ENCODE measurements at places on chromosomes 3 and 15.

DNA sequence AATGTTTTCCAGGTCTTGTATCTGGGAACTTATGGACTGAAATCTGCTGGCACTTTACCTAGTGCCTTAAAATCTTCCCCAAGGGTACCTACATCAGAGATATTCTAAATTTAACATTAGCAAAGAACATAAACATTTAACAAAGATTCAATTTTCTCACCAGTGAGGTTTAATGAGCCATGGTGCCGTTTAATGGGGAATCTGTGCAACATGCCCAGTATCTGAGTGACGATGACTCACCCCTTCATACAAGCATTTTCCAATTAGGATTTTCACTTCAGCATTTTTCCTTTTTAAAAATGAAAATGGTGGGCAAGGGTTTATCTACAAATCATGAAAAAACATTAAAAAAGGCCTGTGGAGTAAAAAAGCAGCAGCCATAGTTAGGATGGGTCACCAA is 189.4 kb downstream of the SLC9A9 start:
- no peak for DNase-seq

GRCh38 chr15:43214169-43214568 is 6.6 kb downstream of the EPB42 start:
- DNase-seq, result no peak

GRCh38 chr15:85543741-85544155 is 163.3 kb downstream of the AKAP13 start:
- no peak for DNase-seq

DNA sequence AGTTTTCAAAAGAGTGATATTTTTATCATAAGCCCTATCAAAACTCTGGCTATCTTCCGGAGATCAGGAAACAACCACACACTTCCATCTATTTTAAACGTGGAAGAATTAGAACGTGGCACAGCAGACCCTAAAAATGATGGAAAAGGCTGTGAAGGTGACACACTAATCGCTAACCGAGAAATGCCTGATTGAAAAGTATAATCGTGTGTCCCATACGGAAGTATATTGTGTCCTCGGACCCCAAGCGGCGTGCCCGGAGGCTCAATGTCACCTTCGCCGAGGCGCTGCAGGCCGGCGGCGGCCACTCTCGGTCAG is 642 bp downstream of the COX5A start:
- no peak for DNase-seq

DNA sequence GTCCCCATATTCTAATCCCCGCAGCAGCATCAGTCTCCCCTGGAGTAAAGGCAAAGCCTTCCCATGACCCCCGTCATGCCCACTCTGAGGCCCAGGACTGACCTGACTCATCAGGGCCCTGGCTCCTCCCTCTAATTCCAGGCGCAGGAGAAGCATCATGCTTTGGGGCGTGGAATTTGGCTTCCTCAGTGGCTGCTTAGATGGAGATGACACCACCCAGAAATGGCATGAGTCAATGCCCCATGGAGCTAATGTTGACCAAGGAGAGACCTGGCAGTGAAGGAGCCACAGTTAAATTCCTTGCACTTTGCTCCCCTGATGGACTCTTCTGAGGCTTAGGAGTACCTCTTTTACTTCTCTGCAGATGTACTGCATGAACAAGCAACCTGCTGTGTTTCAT is 204.2 kb upstream of the PROK2 start:
- DNase-seq, result no peak

DNA sequence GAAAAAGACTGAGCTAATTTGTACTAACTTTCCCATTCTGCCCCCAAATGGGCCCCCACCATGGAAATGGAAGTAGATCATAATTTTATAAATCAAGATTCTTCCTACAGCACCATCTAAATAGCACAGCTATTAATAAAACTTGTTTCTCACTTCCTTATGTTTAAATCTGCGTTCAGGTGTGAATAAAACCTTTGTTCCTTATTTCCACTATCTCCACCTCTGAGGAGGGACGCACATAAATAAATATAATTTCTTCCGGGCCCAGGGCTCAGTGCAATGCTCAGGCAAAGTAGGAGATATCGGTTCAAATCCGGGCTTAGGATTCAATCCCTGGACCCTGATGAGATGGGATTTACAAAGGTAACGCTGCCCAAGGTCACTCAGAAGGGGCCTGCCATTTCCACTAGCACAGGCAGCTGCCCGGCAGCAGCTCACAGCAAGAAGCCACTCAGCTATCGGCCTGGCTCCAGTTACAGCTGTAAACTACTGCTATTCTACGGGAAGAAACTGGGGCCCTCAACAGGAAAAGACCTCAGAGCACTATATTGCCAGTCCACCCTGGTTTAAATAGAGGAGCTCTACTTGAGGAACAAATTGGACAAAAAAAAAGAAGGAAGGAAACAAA is 52.5 kb downstream of the FOXP1 start:
- no peak for DNase-seq

DNA sequence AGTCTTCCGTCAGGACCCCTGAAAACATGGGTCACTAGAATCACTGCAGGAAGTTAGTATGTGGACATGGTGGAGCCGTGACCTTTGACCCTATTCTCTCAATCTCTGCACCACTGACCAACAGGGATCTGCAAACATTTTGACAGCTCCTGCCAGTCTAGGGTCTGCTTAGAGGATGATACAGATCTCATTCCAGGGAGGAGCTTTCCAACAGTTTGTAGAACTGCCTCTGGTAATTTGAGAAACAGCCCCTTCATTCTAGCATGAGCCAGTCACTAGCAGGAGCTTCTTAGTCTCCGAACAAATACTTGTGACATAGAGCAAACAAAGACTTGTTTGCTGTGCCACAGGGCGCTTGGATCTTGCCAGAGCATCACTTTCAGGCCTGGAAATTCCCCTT is 270.3 kb upstream of the CFAP20DC start:
- no peak for DNase-seq

DNA sequence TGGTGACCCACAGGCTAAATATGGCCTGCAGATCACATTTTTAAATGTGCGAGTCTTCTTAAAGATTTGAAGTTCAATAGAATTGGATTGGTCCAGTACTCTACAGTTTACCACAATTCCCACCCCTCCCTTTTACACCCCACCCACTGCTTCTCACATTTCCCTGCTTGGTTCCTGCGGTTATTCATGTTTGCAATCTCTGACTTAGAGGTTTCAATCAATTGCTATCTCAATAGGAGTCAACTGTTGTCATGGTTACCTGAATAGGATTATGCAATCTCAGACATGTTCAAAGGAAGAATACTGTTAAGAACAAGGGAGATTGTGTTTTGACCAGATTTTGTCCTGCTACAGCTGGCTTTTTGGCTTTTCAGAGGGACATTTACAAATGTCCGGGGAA is 4.9 kb upstream of the C3orf49 start:
- DNase-seq, result no peak

DNA sequence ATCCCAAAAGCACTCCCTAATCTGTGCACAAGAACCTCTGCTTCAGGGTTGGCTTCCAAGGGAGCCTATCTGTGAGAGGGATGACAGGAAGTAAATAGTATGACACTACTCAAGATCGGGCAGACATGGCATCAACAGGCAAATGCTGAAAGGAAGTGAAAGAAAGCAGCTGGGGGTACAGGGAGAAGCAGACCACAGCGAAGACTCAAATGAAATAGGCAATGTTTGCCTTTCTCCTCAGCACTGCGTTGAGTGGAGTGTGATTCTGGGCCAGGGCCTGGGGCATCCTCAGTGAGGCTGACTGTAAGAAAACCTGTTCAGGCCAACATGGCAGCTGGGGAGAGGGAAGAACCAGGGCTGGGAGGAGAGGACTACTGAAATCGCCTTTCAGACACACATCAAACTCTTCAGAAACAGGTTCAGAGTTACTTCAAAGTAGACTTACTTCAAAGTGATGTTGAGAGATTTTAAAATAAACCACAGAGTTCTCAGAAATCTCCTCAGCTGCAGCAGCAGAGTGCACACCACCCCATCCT is 96.6 kb downstream of the SLC9A9 start:
- no peak for DNase-seq

DNA sequence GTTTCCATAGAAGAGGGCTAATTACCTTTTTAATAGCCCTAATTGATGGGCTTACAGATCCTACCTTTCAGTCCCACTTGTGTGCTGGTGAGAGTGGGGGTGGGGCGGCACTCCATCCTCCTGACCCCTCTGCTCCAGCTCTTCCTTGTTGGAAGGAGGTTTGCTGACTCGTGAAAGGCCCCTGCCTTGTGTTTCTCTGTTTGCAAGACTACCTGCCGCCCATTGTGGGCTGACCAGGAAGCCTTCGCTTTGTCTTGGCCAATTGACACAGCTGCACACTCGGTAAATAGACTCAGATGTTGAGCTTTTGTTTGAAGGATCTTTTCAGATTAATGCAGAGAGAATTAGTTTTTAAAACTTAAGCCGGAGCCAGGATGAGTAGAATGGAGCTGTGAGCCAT is 197.3 kb upstream of the HES1 start:
- DNase-seq, result no peak

- DNase-seq, result no peak
These were observed 257.0 kb downstream of the LSAMP start for GRCh38 chr3:116188231-116188785.

DNA sequence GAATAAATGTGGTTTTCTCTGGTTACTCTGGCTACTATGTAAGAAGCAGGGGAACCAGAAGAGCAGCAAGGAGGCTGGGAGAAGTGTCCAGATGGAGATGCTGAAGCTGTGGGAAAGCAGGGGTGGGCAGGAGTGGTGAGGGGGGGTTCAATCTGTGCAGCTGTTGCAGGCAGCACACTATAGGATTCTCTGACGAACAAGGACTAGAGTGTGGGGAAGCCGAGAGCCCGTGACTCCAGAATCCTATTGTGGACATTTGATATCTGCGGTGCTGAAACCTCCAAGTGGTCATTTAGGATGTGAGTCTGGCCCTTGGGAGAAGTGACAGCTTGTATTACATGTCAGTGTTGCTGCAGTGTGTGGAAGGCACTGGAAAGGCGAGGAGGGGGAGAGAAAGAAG is 60.5 kb downstream of the GABRB3 start:
- DNase-seq, result no peak

DNA sequence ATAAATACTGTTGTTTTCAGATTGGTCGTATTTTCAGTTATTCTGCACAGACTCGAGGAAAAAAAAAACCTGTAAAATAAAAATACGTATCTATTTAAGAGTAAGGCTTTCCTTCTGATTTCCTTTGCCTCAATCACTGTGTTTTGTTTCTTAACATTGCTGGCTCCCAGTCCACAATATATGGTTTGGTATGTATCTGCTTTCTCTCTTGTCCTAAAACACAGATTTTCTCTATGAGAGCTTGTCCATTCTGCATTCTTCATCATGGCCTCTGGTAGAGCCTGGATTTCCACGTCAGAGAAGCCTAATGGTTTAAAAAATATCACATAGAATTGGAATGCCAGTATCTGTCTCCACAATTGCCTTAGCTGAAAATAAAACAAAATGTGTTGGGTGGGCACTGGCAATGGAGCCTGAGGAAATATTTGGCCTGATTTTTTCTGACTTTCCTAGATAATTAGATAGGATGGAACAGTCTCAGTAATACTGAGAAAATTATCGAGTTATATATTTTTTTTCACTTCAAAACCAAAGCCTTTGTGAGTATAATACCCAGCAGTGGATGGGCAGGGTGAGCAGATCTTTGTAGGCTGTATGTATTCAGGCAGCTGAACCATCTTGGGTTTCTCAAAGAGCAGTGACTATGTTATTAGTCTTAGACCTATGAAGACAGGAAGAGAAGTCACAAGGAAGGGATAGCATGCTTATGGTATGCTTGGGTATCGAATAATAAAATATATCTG is 1.9 kb downstream of the CD200 start:
- DNase-seq, result no peak

- DNase-seq, result no peak
These were observed 6.8 kb upstream of the TRIM69 start for GRCh38 chr15:44729408-44730127.

- DNase-seq, result no peak
These were observed 12.6 kb downstream of the IFT57 start for GRCh38 chr3:108209579-108209978.

- DNase-seq, result no peak
These were observed 37.3 kb downstream of the RFT1 start for GRCh38 chr3:53092942-53093341.

- DNase-seq, result no peak
These were observed 58.6 kb downstream of the PIAS1 start for GRCh38 chr15:68112706-68113105.

DNA sequence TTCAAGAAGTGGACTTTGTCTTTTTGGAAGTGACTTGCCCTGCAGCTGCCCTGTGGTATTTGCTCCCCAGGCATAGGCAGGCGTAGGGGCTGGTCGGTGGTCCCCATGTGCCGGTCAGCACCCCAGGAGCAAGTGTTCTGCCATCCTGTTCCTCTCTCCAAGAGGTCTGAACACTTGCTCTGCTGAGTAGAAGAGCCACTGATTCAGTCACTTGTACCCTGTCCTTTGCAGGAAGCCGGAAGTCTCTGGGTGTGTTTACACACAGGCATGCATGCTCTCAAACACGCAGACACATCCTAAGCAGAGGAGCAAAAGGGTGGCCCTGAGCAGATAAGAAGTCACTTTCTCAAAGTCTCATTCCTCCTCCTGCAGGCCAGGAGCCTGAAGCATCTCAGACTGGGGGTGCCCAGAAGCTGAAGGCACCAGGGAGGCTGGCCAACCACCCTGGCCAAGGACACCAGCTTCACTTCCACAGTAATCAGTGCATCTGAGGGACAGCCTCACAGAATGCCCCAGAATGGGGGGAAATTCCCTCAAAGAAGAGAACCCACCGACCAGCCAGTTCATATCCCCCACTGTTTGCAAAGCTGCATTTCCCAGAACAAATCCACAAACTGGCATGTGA is 88.7 kb upstream of the POMGNT2 start:
- no peak for DNase-seq

GRCh38 chr15:77720655-77721054 is 87.9 kb upstream of the LINGO1 start:
- DNase-seq, result no peak

- no peak for DNase-seq
These were observed 21.2 kb downstream of the IL5RA start for GRCh38 chr3:3089017-3089416.

GRCh38 chr3:57582474-57583168 is 14.5 kb downstream of the ARF4 start:
- no peak for DNase-seq

DNA sequence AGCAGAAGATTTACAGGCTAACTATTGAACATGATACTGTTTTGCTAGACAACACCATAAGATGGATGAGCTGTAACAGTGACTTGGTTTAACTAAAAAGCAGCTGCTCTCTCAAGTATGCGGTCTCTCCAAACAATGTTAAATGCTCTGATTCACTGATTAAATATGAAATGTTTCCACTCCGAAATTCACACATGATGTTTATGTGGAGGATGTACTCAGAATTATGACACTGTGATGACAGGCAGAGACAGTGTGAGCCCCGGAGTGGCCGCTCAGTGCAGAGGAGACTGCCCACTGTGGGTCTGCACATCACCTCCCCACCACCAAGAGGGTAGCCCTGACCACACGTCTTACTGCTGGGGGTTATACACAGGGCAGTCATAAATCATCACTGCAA is 83.9 kb upstream of the MEX3B start:
- DNase-seq, result no peak

DNA sequence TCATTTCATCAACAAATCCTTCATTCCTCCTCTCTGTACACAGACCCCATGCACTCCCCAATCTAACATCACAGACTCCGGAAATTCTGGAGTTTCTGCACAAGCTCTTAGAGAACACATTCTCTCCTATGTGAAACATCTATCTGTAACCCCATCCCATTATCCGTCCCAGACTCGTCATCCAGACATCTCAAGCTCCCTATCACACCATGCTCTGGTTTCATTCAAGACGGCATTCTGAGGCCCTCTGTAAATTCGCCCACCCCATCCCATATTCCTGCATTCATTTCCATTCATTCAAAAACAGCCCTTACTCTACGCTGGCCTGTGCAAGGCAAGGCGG is 575 bp downstream of the LEO1 start:
- DNase-seq, result no peak

- DNase-seq, result no peak
These were observed 2.0 kb downstream of the NR1I2 start for GRCh38 chr3:119783883-119784282.
